Activated T-cell treated with anti-CD3 and anti-CD28 coated beads for 4 hours (primary cell): ENCODE measurements at places on chromosomes 4 and X.

GRCh38 chrX:12986886-12987285 is 12.0 kb downstream of the TMSB4X start:
- no peak for DNase-seq

DNA sequence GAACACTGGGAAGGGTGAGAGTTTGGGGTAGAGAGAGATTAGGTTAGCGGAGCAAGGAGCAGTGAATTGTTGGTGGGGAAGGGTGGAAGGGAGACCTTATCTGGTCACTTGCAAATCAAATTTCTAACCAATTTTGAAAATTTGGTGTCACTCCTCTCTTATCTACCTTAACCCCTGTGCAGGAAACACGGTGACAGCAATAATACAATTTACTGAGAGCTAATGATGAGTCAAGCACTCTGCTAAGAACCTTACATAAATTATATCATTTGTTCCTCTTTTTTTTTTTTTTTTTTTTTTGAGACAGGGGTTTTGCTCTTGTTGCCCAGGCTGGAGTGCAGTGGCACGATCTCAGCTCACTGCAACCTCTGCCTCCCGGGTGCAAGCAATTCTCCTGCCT is 116.4 kb downstream of the C4orf51 start:
- DNase-seq: no peak

DNA sequence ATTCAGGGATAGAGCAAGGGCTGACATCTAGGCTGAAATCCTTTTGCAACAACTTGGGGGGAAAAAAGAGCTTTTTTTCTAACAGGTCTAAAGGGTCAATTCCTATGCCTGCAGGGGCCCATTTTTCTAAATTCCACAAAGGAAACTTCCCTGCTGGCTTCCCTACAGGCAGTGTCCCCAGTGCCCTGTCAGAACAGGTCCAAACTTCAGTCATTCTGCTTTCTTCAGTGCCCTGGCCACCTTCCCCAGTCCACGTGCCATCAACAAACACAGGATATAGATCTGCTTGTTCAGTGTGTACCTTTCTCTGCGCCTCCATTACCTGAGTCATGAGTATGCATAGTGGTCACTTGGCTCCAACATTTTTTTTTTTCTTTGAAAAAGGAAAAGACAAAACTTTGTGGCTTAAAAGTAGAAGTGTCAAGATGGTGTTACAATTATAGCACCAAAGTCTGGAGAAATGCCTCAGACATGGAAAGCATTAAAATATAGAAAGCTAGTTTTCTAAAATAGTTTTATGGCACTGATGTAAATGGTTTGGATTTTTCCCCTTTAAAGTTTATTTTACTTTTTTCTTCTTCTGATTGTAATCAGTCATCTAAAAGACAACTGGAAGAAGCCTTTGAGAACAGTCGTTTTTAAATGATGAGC is 84.0 kb upstream of the JADE1 start:
- no peak for DNase-seq

GRCh38 chr4:143701365-143701764 is 890 bp upstream of the FREM3 start:
- no peak for DNase-seq

- no peak for DNase-seq
Observed at GRCh38 chr4:160141206-160141605, 1038.3 kb downstream of the RAPGEF2 start.

DNA sequence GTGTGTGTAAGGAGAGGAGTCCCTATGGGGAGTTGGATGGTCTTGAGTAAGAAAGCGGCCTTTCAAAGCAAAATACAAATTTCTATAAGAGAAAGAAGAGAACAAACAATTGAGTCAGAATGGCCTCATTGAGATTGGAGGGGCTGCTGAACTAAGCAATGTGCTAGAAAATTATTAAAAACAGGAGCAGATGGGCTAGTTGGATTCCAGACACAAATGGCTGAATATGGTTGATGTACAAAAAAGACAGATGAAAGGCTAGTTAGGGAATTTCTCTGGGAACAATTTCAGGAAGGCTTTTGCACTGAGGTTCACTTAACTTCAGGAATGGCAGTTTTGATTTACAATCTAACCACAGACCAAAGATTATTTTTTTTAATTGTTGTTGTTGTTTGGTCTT is 1806.8 kb upstream of the TENM3 start:
- DNase-seq: no peak

DNA sequence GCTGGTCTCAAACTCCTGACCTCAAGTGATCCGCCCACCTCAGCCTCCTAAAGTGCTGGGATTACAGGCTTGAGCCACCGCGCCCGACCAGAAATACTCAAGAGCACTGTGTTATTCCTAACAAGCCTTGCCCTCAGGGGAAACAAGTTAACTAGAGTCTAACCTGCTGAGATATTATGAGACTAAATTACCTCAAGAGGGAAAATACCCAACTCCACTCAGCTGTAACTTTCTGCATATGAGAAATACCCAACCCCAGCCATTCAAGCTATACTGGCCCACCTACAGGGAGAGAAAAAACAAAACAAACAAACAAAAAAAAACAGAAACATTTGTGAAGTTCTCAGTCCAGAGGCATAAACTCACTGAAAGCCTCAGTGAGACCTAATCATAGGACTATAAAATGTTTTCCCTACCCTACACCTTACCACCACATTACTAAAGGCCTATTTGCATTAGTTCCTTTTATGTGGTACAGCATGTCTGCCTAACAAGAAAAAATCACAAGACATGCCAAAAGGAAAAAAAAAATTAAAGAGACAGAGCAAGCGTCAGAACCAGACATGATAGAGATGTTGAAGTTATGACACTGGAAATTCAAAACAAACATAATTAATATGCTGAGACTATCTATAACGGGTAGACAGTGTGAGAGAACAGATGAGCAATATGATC is 876.0 kb downstream of the FSTL5 start:
- DNase-seq: no peak

- no peak for DNase-seq
Observed at GRCh38 chrX:7926501-7926900, 712 bp downstream of the PNPLA4 start.

GRCh38 chrX:113548308-113549015 is 707.8 kb upstream of the AMOT start:
- DNase-seq: no peak

DNA sequence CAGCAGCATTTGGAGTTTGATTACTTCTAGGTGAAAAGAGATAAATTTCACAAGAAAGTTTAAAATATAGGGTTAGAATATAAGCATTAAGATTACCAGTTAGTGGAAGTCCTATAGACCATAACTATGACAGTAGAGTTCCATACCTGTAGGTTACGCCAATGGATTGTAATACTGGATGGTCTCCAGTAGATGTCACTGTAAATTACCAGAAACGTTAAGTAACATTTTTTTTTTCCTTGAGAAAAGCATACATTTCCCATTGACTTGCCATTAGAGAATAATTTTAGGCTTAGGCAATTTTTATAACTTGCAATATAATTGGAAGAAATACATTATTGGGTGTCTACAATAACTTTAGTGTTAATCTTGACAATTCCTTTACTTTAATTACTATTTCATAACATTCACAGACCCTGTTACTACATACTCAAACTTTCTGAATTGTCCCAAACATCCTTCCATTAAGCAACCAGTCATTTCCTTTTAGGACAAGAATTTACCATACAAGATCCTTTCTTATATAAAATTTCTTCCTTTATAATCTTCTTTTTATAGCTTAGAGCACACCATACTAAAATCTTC is 304.1 kb upstream of the TECRL start:
- DNase-seq: no peak

GRCh38 chr4:44256414-44256813 is 192.2 kb downstream of the KCTD8 start:
- DNase-seq: no peak

GRCh38 chr4:40573593-40574311 is 55.9 kb downstream of the RBM47 start:
- DNase-seq: no peak

GRCh38 chr4:185598846-185599552 is 63.7 kb upstream of the PDLIM3 start:
- DNase-seq: no peak

- DNase-seq: peak; percentile 35
Observed at GRCh38 chrX:129540068-129540653, at the start of gene OCRL. OCRL (plus strand) TSS chrX:129540259; CDS start chrX:129540440, 181 bp downstream.

GRCh38 chr4:167233685-167234315 is 494 bp downstream of the SPOCK3 start:
- DNase-seq: no peak

DNA sequence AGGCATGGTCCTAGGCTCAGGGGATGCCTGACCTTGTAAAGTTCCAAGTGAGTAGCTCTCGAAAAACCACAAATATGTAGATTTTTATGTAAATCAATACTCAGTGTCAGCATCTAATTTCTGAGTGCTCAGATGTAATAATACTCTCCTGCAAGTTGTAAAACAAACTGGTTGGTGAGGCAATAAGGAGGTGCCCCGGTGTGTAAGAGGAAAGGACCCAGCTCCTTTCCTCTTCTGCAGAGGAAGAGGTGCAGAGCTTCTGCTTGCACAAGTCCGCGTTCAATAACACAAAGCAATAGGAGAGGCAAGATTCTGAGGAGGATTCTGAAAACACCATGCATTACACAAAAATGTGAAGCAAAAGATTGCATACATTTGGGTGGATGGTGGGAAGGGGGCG is 43.6 kb upstream of the ENPP6 start:
- no peak for DNase-seq

GRCh38 chr4:5968246-5968645 is 50.0 kb downstream of the C4orf50 start:
- no peak for DNase-seq

GRCh38 chr4:113223001-113223400 is 173.5 kb downstream of the ANK2 start:
- no peak for DNase-seq

DNA sequence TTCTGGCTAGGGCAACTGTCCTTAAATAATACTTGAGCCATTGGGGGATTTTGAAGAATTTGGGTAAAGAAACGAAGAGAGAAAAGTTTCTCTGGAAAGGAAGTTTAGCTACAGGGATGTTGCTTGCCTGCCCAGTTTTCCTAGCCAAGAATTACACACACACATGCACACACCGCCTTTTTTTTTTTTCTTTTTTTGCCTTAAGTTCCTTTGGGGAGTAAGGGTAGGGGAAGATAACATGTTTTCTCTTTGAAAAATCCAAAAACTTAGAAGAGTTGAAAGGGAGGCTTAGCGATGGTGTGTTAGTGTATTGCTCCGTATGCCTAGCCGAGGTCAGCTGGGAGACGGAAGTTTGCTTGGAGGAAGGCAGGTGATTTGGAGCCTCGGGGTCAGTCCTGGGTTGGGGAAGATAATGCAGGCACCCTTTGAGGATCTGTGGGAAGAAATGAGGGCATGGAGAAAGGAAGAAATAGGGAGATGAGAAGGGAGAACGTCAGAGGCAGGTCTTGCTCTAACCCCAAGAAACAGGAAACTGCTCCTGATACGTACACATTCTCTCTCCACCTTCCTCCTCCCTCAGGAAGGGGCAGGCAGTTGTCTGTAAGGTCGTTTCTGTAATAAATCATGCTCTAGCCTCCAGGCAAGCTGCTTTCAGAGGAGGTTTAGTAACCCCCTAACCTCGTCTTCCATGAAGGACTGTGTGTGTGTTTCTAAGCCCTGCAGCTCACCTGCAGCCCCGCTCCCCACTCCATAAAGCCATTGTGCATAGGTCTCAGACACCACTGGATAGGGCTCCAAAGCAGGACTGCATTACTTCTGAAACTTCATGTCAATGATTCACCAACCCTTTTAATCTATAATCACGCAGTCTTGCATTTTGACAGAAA is 10.5 kb downstream of the KLF3 start:
- no peak for DNase-seq

DNA sequence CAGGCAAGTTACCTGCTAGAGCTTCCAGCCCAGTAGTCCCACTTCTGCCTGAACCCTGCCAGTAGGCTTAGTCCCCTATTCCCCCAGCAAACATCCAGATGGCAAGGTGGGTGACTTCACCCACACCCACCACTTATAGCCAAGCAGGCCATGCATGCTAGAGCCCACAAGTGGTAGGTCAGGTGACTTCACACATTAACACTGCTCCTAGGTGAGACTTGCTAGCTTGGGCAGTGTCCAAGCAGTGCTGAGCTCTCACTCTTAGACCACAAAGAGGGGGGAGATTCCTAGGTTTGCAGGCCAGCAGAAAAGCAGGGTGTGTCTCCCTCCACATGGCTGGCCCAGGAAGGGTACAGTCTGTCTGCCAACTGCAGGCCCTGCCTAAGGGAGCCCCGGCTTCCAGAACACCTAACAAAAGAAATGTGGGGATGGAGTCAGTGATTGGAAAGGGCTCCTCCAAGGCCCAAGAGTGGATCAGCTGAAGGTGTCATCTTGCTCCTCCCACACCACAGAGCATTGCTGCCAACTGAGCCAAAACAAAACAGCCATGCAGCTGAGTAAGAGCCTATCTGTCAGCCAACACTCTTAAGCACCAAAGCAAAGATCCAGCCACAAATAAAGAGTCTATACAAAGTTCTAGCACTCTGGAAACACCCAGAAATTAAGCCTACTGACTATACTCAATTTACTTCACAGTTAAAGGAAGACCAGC is 158.1 kb upstream of the USP38 start:
- no peak for DNase-seq

- no peak for DNase-seq
Observed at GRCh38 chr4:9875516-9875915, 94.1 kb downstream of the DRD5 start.

- DNase-seq: no peak
Observed at GRCh38 chr4:139599594-139600374, 43.8 kb upstream of the SETD7 start.

- no peak for DNase-seq
Observed at GRCh38 chr4:107037199-107037584, 1.1 kb upstream of the DKK2 start.

DNA sequence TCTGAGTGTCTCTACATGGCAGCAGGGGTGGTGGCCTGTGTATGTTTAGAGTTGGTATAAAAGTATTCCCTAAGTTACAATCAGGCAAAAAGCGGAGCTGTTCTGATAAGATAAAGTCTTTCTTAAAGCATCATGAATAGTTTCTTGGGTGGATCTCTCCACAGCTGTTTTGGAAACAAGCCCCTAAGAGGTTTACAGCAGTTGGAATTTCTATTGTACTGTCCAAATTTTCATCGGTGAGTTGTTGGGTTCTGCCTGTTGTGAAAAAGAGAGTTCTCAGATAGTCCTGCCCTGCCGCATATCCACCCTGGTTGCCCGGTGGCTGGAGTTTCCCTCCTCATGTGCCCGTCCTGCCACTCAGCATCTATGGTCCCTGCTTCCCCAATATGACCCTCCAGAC is 50.1 kb downstream of the C4orf51 start:
- no peak for DNase-seq

- DNase-seq: no peak
Observed at GRCh38 chr4:183977707-183978106, 72.6 kb downstream of the STOX2 start.

DNA sequence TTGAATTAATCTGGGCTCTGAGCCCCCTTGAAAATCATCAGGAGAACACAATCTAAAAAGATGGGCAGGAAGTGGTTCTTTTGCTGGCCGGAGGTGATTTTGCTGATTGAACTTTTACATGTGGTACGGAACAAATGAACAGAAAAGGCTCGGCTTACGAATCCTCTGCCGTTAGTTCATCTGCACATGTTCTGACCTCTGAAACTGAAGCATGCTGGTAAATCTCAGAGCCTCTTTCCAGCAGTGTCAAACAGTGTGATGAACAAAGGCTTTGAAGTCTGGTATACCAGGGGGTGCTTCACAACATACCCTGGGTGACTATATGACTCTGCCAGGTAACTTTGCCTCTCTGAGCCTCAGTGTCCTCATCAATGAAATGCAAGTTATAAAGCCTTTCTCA is 194.2 kb upstream of the C1QTNF7 start:
- no peak for DNase-seq
